ENCODE measurements at places on chromosomes 11 and 22. TPM values are rescaled to one million over a fixed set of nuclear protein-coding genes. Genes with fewer than 3 reads are reported as not detected.

RHBDD3 gene
- 7.8 TPM for polyA plus RNA-seq

PHOX2A gene
- not detected for polyA plus RNA-seq

ALDH3B1 gene
- not detected for polyA plus RNA-seq

SMC1B gene
- polyA plus RNA-seq = not detected

GRCh38 chr11:61279934-61280659, 15.0 kb downstream of the VWCE start:
- no peak for DNase-seq
- no peak overlapping the region for H3K27ac ChIP-seq
- H3K4me1 ChIP-seq = no peaks in the 10 kb centered on the region
- no peaks in the 10 kb centered on the region for H3K36me3 ChIP-seq
- no peaks in the 10 kb centered on the region for H3K27me3 ChIP-seq
- no peak overlapping the region for H3K4me3 ChIP-seq

DNA sequence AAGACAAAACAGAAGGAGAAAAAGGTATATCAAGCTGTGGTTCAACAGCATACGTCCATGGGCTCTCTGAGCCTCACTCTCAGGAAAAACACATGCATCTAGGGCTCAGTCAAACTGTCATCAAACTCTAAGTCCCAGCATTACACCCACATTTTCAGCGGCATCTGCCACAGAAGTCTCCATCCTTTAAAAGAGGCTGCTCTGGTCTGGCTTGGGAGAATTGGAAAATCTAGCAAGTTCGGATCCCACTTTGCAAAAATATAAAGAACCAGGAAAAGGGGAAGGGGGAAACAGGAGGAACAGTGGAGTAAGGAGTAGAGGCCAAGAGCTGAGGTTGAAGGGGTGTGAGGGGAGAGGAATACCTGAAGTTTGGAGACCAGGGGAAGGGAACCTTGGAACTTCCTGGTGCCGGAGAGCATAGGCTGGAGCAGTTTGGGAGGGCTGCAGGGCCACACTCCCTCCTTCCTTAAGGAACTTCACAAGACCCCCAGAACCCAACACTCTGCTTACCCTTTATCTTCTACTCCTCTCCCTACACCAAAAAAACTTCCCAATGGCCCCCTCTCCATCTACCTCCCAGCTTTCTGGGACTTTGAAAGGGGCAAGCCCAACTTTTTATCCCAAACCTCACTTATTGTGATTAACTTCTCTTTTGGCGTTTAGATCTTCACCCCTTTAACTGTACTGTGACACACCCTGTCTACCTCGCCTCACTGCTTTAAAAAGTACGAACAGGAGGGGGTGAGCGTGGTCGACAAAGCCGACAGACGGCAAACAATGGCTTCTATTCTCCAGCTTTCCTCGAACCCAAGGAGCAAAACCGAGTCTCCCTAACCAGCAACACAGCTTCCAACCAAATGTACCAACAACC, 4.0 kb downstream of the PAX6 start:
- peaks cover 52% of the 10 kb centered on the region for H3K4me1 ChIP-seq
- H3K36me3 ChIP-seq = no peaks in the 10 kb centered on the region
- no peak overlapping the region for H3K27ac ChIP-seq
- no peak overlapping the region for H3K4me3 ChIP-seq
- DNase-seq = no peak

DNA sequence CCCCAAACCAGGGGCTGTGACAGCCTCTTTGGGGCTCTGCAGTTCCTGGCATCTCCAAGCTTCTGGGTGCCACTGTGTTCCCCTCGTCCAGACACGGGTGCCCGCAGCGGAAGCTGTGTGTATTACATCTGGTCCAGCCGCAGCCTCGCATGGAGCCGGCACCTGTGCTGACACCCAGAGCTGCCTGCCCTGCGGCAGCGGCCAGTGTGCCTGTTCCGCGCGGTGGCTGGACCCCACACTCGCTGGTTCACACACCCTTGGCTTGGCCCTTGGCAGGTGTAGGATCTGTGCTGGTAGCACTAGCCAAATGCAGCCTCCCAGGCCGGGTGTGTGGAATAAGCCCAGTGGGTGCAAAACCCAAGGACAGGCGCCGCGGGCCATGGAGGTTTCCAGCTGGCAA, 24.5 kb upstream of the RNASEH2C start:
- H3K4me3 ChIP-seq = no peak overlapping the region
- H3K36me3 ChIP-seq = no peaks in the 10 kb centered on the region
- H3K27me3 ChIP-seq = no peaks in the 10 kb centered on the region
- H3K27ac ChIP-seq = no peak overlapping the region

- no peak overlapping the region for H3K27ac ChIP-seq
- no peaks in the 10 kb centered on the region for H3K4me1 ChIP-seq
- H3K36me3 ChIP-seq = no peaks in the 10 kb centered on the region
- H3K4me3 ChIP-seq = no peak overlapping the region
- no peaks in the 10 kb centered on the region for H3K27me3 ChIP-seq
- no peak for DNase-seq
Measured at GRCh38 chr11:11253497-11253896, 99.6 kb downstream of the CSNK2A3 start.

GRCh38 chr11:68447015-68447801, 13.3 kb upstream of the PPP6R3 start:
- no peak overlapping the region for H3K27ac ChIP-seq
- no peaks in the 10 kb centered on the region for H3K36me3 ChIP-seq

DNA sequence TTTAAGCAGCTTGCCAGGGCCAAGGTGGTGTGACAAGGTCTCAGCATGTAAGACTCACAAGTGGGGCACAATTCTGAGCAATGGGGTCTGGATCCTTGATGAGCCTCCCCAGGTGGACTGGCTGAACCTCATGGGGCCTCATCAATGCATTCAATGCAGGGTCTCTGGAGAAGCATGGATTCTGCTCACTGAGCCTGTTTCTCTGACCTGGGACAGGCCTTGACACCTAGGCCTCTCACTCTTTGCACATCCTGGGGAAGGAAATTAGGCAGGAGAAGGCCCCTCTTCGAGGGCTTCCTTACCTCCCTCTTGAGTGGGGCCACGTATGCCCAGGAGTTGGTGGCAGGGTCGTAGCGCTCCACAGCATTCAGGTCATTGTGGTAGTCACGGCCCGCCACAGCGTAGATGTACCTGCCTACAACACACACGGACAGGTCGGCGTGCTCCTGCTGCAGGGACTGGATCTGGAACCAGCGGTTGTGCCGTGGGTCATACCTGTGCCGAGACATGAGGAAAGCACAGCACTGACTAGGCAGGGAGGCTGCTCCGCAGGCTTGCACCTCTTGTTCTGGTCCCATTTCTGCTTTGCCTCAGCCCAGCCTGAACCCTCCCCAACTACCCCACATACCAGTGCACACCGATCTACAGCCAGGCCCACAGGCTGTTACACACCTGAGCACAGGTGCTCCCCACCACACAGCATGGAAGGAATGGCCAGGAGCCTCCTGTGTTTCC, 20.0 kb upstream of the SCARF2 start:
- no peak overlapping the region for H3K27ac ChIP-seq
- peaks cover 30% of the 10 kb centered on the region for H3K4me1 ChIP-seq
- DNase-seq = no peak
- peaks cover 5% of the 10 kb centered on the region for H3K36me3 ChIP-seq
- H3K27me3 ChIP-seq = no peaks in the 10 kb centered on the region

- no peaks in the 10 kb centered on the region for H3K4me1 ChIP-seq
- no peaks in the 10 kb centered on the region for H3K27me3 ChIP-seq
- no peak for DNase-seq
- no peak overlapping the region for H3K4me3 ChIP-seq
Measured at GRCh38 chr11:42239188-42239587, 779.7 kb upstream of the LRRC4C start.

DNA sequence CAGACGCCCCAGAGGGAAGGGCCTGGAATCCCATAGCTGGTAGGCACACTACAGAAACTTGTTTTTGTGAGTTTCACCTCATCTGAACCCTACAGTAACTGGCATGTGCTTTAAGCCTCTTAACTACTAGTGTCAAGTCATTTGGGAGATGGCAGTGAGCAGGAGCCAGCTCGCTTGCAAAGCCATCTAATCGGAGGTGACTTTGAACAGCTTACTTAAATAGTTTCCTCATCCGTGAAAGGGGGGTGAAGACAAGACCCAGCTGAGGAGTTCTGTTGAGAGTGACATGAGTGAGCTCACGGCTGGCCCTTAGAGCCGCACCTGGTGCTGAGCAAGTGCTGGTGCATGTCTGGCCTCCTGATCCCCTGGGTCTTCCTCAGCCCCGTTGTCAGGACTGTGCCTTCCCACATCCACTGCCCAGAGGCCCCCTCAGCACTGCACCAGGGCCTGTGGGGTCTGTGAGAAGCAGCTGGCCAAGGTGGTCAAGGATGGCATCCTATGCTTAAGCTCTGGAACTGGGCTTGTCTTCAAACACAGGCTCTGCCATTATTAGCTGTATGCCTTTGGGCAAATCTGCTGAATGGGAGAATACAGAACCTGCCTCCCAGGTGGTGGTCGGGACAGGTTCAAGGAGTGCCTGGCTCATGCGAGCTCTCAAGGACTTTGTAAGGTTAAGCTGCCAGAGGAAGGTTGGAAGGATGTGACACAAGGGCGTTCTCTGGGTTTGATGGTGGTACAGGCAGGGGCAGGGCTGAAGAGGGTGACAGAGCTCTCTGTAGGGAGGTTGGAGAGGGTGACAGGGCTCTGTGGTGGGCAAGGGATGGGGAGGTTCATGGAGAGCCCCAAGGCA, 27.3 kb downstream of the INCENP start:
- DNase-seq = no peak
- H3K4me1 ChIP-seq = no peaks in the 10 kb centered on the region
- H3K27ac ChIP-seq = no peak overlapping the region
- peaks cover 37% of the 10 kb centered on the region for H3K36me3 ChIP-seq
